CD4-positive, alpha-beta T cell treated with Interleukin-6 for 4 hours (primary cell): ENCODE measurements at places on chromosomes 7 and 10.

DNA sequence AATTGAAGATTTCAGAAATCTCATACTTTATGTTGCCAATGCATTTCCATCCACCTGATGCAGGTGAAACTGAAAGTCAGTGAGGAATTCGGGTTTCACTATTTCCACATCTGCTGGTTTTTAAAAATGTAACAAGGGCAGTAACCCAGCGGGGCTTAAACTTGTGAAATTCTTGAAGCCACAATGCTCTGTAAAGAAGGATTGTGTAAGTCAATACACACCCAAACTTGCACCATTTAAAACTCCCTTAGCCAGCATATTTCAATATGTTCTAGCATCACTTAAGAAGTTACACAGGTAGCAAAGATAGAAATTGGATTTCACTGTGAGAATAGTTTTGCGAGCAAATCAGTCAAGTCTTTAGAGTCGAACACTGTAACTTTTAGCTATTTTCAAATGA lies 386.1 kb downstream of the PLXDC2 start:
- DNase-seq = no peak

DNA sequence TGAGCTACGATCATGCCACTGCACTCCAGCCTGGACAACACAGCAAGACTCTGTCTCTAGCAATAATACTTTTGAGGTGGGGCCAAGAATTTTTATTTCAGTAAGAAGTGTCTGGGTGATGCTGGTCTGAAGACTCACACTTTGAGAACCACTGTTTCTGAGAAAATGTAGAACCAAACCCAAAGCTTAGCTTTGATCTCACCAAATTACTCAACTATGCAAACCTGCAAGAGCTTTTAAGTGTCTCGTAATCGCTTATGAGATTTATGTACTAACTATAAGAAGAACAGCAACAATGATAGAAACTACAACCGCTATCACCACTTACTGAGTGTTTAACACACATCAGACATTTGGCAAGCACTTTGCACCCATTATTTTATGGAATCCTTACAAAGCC lies 29.5 kb downstream of the APBB1IP start:
- no peak for DNase-seq

DNA sequence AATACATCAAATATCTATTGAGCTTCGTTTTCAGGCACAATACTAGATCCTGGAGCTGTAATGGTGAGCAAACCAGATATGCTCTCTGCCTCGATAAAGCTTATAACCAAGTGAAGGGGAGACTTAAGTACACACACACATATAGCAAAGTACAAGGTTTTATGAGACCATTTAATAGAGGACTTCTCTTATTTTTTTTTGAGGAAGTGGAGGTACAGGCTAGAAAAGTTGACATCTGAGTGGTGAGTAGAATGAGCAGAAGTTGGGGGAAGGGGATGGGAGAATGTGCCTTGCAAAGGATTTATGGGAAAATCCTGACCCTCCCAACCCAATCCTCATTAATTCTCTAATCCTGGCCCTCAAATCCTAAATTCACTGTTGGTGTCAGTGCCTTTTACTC lies 7.7 kb downstream of the CCDC136 start:
- no peak for DNase-seq

DNA sequence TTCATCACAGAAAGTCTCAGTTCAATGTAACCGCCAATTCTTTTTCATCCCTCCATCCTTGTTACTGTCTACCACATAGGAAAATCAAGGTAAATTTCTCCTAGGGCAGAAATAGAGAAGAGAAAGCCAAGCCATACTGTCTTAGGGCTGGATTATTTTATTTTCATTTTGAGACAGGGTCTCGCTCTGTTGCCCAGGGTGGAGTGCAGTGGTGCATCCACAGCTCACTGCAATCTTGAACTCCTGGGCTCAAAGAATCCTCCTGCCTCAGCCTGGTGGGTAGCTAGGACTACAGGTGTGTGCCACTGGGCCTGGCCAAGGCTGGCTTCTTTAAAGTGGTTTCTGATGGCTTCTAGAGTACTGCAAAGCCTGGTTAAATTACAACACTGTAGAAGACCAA lies 181.7 kb downstream of the SRPK2 start:
- DNase-seq = no peak

- DNase-seq = no peak
Observed at GRCh38 chr10:34195364-34196057, 619.6 kb downstream of the PARD3 start.

DNA sequence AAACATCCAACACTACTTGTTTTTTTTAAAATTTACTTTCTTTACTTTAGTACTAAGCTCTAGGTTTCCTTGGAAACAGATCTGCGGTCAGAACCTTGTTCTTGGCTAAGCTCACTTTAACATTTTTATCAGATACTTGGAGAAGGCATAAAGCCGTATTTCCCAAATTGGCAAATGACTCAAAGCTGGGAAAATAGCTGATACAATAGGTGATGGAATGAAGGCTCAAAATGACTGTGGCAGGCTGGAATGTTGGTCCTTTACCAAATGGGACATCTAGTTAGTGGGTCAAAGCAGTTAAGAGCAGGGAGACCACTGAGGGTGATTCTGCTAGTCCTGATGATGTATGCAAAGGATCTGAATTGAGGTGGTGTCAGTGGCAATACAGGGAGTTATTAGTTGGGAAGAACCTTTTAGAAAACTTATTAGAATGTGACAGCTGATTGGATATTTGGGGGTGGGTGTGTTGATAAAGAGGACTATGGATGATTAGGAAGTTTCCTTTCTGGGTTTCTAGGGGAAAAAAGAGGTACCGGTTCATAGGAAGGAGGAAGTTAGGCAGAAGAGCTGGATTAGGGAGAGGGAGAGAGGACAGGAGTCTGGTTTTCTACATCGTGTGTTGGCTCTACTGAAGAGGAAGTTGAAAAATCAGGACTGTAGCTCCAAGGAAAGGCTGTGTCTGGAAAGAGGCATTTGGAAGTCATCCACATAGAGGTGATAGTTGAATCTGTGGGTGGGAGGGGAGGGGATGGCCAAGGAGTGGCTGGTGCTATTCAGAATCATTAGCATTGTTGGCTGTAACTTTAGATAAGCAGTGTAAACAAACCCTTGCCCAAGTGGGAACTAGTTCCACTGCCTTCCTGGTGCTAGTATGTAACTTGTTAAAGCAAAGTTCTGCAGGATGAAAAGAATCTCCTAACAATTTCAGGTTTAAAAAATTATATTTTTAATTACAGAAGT lies 13.1 kb downstream of the PLCE1 start:
- no peak for DNase-seq
